ENCODE measurements at places on chromosomes 4 and X. TPM values are rescaled to one million over a fixed set of nuclear protein-coding genes. Genes with fewer than 3 reads are reported as not detected.

The PRR32 gene
- total RNA-seq, result not detected

The UCHL1 gene
- 0.42 TPM for total RNA-seq

The PAGE1 gene
- total RNA-seq, result 77.5 TPM

The SPACA5 gene
- total RNA-seq, result not detected

The FRAS1 gene
- 0.11 TPM for total RNA-seq

The MAGED1 gene
- 31.3 TPM for total RNA-seq

The SERTM2 gene
- total RNA-seq, result not detected

The CXCL3 gene
- total RNA-seq, result 9.1 TPM

The RAB39B gene
- total RNA-seq, result 0.09 TPM

The JADE3 gene
- 10.2 TPM for total RNA-seq

The XAGE1A gene
- 59.0 TPM for total RNA-seq

The PDLIM3 gene
- total RNA-seq, result not detected
